ENCODE measurements at places on chromosomes 4 and X.

GRCh38 chr4:44237643-44238042 is 211.0 kb downstream of the KCTD8 start:
- DNase-seq: no peak

DNA sequence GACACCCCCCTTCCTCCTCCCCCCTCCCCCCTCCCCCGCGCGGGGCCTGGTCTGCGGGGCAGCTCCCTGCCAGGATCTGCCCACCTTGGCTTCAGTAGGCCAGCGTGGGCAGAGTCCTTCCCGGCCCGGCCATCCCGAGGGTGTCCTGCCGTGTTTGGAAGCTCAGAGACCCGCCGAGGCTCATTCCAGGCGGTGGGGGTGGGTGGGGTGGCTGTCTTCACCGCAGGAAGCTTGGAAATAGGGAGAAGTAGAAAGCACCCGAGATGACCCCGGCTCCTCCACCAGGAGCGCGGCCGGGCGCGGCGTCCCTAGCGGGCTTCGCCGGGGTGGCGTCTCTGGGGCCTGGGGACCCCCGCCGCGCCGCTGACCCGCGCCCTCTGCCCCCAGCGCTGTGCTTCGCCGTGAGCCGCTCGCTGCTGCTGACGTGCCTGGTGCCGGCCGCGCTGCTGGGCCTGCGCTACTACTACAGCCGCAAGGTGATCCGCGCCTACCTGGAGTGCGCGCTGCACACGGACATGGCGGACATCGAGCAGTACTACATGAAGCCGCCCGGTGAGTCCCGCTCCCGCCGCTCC is 1.6 kb downstream of the NAT8L start:
- DNase-seq: no peak

DNA sequence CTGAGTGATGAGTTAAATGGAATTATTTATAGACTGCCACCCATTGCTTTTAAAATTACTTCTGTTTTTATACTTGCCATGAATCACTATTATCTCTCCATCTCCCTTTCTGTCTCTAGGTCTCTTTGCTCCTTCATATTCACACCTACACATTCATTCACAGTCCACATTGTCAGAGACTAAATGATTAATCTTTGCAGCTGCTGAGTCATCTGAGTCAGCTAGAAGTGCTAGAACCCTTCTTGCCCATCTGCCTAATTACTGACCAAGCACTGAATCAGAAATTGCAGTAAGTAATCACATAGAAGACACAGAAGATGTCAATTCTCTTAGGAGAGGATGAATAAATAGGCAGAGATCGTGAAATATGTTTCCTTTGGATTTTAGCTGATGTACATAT is 31.6 kb upstream of the RPS6KA6 start:
- no peak for DNase-seq

DNA sequence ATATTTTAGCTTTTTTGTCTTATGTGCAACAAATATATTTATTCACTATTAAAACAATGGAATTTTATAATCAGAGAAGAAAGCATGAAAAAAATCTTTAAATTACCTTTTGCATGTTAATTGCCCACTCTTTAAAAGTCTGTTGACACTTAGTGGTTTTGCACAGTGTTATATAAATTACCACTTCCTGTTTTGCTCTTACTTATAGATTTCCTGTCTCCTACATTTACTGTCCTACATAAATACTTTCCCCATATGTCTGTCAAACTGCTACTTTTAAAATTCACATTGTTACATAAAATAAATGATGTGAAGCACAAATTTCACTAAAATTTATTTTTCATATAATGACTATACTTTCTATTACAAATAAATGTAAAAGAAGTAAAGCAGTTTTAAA is 161.1 kb upstream of the NDST4 start:
- no peak for DNase-seq

GRCh38 chrX:72540318-72540717 is 32.3 kb downstream of the HDAC8 start:
- DNase-seq: peak; percentile 78

- DNase-seq: no peak
Measured at GRCh38 chr4:155173371-155173770, 35.1 kb upstream of the NPY2R start.

GRCh38 chr4:121829511-121829910 is 5.8 kb upstream of the CCNA2 start:
- no peak for DNase-seq

DNA sequence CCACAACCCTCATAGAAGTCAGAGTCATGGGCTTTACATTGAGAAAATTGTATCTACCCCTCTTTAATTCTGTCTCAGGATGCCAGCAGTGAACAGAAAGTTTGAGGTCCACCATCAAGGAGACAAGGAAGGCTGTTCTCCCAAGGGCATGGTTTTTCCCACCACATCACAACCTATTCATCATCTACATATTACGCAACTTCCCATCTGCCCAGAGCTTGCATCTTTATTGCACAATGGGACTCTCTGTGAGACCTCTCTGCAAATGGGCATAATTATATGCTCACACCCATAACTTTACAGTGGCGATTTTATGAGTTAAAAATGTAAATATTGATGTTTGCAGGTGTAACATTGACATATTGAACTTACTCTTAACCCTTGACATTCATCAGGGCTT is 38.9 kb downstream of the PAGE2 start:
- DNase-seq: peak; percentile 17

GRCh38 chr4:58809948-58810347 is 1699.8 kb upstream of the IGFBP7 start:
- peak; percentile 41 for DNase-seq

DNA sequence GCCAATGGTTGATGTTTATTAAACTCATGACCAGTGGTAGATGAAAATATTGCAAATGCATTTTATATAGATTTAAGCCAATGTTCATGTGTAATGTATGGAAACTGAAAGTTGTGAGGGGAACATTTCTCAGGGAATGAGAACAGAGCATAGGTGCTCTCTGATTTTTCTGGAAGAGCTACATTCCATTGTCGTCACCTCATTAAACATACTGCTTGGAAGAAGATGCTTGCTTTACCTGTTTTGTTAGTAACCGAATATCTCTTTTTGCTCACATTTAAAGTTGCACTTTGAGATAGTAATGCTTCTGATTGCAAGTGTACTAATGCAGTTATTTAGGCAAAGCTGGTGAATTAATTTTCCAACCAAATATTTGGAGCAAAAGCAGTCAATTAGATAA is 93.8 kb upstream of the CLCN4 start:
- no peak for DNase-seq

GRCh38 chr4:57131849-57132742 is 21.9 kb upstream of the IGFBP7 start:
- no peak for DNase-seq

DNA sequence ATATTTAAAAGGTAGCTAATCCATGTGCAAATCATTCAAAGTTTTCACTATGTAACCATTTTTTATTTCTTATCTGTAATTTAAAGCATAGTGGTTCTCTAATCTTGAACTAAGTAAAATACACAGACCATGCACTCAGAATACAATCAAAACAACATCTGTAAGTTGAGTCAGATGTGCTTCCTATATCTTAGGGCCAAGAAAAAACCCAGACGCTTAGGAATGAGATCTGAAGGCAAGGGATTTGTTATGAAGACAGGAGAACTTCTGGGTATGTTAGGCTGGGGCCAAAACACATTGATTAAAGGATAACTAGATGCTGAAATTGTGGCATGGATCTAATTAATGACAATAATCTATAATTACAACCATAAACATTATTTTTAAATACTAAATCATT is 120.3 kb downstream of the PDE5A start:
- DNase-seq: no peak

DNA sequence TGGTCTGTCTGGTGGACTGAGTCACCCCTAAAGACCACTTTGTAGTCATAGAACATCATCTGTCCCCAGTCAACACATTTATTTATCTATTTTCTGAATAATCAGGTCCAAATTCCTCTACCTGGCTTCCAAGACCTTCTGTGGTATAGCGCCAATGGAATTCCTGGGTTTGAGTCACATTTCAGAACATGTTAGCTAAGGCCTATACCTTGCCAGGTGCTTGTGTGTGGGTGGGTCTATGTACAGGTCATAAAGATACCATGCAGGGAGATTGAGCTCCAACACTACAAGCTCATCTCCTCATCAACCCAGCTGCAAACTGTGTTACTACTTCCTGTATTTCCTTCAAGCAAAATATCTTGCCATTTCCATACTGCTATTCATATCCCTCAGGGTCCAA is 113.3 kb downstream of the TRAPPC11 start:
- no peak for DNase-seq

GRCh38 chr4:56048383-56048701 is 99.6 kb downstream of the CEP135 start:
- DNase-seq: peak; percentile 40

DNA sequence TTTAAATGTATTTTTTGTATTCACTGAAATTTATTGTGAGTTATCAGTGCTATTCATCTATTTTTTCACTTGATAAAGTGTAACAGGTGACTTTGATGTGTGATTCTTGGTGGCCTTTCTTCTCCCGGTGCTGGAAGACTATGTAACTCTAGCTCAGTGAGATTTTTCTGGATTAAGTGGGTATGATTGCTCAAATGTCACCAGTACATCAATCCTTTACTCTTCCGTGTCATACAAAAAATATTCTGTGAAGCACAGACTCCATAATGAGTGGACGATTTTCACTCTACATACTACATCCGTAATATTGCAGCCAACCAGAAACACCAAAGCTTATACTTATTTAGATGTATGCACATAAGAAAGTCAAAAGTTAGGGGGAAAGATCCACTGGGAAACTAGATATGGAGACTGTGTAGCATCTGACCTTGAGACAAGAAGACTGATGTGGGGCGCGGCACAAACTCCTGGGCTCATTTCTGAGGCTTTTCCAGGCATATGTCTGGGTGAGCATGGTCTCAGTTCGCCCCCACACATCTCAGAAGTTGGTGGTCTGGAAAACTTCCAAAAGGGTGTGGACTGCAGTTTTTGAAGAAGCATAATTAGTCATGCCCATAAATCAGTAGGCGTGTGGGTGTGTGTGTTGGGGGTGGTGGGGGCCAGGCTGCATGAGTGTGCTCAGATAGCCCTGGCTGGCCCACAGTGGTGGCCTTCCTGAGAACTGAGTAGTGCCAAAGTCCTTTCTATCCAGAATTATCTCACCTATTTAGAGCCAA is 53.9 kb upstream of the TENM3 start:
- no peak for DNase-seq

DNA sequence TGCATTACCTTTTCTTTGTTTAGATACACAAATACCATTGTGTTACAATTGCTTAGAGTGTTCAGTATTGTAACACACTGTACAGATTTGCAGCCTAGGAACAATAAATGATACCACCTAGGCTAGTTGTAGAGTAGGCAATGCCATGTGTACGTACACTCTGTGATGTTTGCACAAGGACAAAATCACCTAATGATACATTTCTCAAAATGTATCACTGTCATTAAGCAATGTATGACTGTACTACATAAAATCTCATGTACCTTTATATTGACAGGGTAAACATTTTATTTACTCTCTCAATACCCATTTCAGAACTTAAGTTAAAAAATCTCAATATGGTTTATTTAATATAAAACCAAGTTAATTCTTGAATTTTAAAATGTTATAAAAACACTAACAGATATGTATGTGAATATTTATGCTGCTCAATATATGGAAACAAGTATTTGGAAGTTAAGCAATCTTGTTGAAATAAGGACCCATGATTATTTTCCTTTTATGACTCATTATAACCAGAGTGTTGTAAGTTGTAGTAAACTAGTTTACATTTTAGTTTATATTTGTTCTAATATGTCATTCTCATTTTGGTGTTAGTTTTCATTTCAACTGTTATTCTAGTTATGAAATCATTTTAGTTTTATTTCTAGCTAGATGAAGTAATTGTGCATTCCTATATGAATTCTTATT is 409.2 kb downstream of the TLL1 start:
- DNase-seq: no peak

- DNase-seq: peak; percentile 75
Measured at GRCh38 chr4:43132010-43132582, 239.6 kb downstream of the GRXCR1 start.

GRCh38 chr4:94277534-94277933 is 65.1 kb downstream of the HPGDS start:
- no peak for DNase-seq

GRCh38 chr4:15294202-15294601 is 133.6 kb upstream of the C1QTNF7 start:
- no peak for DNase-seq

DNA sequence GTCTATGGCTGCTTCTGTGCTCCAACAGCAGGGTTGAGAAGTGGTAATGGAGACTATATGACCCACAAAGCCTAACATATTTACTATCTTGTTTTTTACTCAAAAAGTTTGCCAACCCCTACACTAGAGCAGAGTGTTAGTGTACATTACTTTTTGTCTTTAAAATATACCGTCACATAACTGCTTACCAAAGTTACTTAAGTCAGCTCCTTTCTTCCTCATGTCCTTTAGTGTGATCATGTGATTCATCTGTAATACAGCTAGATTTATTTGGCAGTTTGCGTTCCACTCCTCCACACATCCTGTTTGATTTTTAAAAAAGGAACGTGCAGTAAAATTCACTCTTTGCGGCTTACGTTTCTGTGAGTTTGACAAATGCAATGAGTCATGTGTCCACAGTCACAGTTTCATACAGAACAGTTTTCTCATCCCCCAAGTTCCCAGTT is 162.4 kb upstream of the GPRIN3 start:
- peak; percentile 79 for DNase-seq

GRCh38 chr4:88976775-88977035 is 80.3 kb downstream of the FAM13A start:
- DNase-seq: no peak

DNA sequence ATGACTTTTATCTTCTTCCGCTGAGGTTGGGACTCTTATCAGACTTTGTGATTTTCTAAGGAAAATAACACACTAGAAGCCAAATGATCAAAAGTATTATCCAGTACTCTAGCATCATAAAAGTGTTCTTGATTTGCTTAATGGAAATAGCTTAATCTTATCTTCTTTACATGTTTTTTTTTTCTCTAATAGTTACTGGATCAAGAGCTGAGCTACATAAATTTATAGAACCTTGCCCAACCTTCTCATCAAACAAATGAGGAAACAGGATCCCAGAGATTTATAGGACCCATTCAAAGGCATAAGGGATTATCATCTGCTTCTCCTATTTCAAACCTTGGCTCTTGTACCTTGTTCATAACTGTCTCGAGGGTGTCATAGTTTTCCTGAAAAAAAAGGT is 68.3 kb upstream of the WDR17 start:
- DNase-seq: no peak

DNA sequence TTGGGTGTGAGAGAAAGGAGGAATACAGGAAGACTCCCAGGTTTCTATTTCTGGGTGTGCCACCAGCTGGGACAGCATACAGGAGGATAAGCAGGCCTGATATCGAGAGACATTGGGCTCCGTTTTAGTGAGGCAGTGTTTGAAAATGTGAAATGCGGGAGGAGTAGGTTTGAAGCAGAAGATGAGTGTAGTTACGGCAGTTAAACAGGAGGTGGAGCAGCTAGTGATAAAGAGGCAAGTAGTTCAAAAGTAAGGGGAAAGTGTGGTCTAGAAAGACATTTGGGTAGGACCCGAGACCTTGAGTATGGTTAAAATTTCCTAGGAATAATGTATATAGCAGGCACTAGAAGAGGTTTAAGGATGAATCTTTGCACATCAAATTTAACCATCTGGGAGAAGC is 42.4 kb downstream of the DCUN1D4 start:
- DNase-seq: peak; percentile 64
